ENCODE measurements at places on chromosomes 6 and 20.

GRCh38 chr6:96837081-96837971 lies at the start of gene GPR63:
TSS of gene GPR63 (minus strand) at chr6:96837477. CDS start at chr6:96799731, 37,746 bp downstream.
- peak; percentile 73 for DNase-seq

DNA sequence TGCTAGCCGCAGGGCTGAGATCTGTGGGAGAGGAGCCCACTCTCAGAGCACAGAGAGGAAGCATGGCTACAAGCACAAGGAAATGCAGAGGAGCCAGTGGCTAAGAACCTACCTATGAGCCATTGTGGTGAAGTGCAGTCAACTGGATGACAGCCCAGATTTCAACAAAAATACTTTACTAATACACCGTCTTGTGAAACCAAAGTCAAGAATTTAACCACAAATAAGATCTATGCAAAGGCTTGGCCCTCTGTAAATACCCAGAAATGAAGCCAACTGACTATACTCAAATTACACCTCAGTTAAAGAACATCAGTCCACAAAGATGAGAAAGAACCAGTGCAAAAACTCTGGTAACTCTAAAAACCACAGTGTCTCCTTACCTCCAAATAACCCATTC lies 40.1 kb upstream of the PTCHD4 start:
- DNase-seq: peak; percentile 51

DNA sequence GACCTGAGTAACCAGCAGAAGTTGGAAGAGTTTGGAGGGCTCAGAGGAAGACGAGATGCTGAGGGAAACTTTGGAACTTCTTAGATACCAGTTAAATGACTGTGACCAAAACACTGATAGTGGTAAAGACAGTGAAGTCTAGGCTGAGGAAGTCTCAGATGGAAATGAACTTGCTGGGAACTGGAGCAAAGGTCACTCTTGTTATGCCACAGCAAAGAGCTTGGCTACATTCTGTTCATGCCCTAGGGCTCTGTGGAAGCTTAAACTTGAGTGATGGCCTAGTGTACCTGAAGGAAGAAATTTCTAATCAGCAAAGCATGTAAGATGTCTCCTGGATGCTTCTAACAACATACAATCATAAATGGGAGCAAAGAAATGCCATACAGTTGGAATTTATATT lies 24.7 kb downstream of the WDR27 start:
- DNase-seq: no peak

- peak; percentile 20 for DNase-seq
Measured at GRCh38 chr6:167678102-167679101, 148.3 kb upstream of the AFDN start.

- DNase-seq: peak; percentile 67
Measured at GRCh38 chr6:75489025-75489424, 4.6 kb downstream of the FILIP1 start.

DNA sequence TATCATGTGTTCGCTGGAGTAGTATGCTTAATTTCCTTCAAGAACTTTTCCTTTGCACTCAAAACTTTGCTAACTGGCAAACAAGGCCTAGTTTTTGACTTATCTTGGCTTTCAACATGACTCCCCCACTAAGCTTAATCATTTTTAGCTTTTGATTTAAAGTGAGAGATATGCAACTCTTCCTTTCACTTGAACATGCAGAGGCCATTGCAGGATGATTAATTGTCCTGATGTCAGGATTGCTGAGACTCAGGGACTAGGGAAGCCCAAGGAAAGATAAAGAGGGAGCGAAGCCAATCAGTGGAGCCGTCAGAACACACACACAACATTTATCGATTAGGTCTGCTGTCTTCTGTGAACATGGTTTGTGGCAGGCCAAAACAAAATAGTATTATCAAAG lies 491.4 kb downstream of the CBLN4 start:
- DNase-seq: no peak

GRCh38 chr6:3138341-3138740 lies 19.0 kb downstream of the TUBB2A start:
- DNase-seq: peak; percentile 76

DNA sequence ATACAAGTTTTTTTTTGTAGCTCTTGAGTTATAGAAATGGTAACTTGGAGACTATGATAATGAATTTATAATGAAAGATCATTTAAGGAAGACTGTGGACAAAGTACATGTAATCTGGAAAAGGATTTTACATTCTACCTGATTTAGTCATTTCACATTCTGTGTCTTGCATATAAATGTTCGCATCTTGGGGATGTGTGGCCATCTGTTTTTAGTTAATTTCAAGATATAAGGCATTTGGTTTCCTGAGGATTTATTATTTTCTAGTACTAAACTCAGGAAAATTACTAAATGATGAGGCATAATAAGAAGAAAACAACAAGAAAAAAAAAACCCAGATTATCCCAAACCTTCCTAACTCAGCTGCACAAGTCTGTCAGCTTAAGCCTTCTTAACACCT lies 112.7 kb upstream of the PRL start:
- no peak for DNase-seq

GRCh38 chr6:158785036-158785435 lies 34.1 kb downstream of the EZR start:
- no peak for DNase-seq

DNA sequence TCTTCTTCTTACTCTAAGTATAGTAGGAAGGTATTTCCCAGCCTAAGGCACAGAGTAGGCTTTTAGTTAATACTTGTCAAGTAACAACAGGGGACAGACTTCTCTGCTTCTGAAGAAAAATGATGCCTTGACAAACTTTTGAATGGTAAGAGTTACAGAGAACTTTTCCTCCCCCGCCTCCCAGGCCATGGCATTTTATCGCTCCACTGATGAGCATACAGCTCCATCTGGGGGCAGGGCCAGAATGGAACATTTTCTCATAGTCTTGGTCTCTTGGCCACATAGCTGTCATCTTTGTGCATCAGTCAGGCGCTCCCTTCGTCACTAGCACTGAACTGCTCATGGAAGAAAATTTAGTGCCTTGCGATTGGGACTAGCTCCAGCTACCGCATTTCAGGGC lies 1066.8 kb upstream of the CITED2 start:
- DNase-seq: peak; percentile 70

- no peak for DNase-seq
Measured at GRCh38 chr6:158780246-158780884, 38.8 kb downstream of the EZR start.

DNA sequence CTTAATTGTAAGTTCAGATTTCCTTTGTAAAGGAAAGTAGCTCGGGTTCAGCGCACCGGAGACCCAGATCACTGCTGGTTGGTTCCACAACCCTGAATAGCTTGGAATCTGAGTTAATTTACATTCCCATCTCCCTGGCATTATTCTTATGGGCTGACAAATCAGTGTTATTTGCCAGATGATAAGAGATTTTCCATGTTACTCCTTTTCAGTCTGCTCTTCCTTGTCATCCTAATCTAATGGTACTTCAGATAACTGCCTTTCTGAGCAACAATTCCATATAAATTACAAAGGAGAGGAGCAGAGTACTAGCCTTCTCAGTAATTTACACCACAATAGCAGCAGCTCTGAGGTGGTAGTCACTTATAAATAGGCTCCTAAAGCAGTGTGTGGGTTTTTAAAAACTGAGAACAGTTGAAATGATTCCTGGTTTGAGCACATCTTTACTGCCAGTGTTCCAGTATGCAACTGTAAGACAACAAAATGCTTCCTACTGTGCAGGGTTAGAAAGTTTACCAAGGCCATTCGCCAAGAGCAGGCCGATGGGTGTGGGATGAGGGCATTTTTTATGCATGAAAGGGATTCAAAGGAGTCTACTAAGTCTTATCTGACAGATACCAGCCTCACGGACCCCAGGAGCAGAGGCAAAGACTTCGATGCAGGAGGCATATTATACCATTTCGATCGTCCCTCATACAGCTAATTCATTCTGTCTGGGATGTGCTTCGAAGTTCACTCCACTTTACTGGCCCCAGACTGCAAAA lies 89.7 kb downstream of the NDUFAF5 start:
- no peak for DNase-seq

DNA sequence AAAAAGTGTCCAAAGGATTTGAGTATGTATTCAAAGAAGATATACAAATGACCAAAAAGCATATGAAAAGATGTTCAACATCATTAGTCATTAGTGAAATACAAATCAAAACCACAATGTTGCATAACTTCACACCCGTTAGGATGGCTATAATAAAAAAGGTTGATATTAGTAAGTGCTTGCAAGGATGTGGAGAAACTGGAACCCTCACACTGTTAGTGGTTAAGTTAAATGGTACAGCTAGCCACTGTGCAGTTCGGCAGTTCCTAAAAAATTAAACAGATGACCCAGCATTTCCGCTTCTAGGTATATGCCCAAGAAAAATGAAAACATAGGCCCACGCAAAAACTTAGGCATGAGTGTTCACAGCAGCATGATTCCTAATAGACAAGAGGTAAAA lies 38.6 kb downstream of the IBTK start:
- no peak for DNase-seq

DNA sequence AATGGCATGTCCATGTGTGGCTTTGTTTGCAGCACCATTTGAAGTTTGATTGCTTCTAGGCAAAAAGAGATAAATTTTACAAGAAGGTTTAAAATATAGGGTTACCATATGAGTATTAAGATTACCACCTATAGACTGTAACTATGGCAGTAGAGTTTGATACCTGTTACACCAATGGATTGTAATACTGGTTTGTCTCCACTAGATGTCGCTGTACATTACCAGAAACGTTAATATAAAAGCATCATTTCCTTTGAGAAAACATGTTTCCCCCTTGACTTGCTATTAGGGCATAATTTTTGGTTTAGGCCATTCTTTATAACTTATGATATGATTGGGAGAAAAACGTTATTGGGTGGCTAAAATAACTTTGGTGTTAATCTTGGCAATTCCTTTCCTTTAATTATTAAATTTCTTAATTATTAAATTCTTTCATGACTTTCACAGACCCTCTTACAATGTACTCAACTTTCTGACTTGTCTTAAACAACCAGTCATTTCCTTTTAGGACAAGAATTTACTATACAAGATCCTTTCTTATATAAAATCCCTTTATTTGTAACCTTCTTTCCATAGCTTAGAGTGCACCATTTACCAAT lies 42.8 kb downstream of the HLA-DPB1 start:
- peak; percentile 73 for DNase-seq

DNA sequence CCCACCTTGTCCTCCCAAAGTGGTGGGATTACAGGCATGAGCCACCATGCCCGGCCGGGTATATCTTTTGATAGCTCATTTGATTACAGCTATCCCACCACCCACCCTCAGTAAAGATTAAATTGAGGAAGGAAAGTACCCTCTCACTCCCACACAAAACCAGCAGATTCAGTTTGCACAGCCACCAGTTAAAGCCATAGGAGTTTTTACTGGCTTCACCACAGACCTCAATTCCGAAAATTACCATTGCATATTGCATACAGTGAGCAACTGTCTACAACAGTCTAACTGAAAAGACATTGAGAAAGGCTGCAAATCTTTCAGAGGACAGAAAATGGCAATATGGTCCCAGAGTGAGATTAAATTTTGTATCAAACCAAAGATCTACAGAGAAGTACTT lies 34.9 kb downstream of the ESF1 start:
- DNase-seq: no peak

GRCh38 chr6:13586603-13587542 lies 12.5 kb downstream of the SIRT5 start:
- DNase-seq: no peak

DNA sequence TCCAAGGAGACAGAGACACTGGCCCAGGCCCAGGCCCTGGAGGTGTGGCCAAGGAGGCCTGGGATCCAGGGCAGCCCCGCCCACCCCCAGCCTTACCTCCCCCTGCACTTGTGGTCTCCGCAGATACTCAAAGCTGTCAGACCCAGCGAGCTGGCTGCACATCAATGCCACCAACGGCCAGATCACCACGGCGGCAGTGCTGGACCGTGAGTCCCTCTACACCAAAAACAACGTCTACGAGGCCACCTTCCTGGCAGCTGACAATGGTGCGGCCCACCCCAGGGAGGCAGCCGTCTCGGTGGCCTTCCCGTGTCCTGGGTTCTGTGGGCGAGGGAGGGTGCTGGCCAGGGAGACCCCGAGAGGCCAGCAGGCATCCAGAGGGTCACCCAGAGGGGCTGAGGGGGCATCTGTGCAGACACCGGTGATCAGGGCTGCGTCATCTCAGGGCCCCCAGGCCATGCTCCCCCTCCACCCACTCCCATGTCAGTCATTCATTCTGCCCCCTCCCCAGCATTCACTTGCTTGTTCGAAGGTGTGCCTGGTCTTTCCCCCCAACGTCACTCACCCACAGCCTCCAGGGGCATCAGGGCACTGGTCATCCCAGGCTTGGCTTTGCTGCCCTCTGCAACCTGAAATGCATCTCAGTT lies 141.3 kb downstream of the TAF4 start:
- DNase-seq: no peak

- DNase-seq: peak; percentile 82
Measured at GRCh38 chr6:52590152-52590891, 13.5 kb upstream of the TRAM2 start.

GRCh38 chr6:168404560-168404959 lies 36.4 kb upstream of the SMOC2 start:
- no peak for DNase-seq

DNA sequence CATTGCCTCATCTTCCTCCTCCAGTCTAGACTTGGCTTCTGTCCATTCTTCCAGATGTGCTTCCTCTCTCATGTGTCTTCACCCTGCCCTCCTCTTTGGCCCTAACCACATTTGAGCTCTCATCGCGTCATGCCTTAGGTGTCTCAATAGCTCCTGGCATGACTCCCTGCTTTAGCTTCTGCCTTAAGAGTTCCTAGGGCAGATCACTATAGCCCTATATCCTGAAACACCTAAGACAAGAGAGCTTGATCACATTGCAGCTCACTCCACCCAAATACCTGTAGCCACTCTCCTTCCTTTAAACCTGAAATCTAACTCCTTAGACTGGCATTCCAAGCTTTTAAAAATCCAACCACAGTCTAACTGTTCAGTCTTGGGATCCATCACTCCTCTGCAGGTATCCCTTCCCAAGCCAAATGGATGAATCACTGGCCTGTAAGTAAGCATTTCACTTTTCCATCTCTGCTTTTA lies 69.0 kb upstream of the STXBP5 start:
- DNase-seq: peak; percentile 99

DNA sequence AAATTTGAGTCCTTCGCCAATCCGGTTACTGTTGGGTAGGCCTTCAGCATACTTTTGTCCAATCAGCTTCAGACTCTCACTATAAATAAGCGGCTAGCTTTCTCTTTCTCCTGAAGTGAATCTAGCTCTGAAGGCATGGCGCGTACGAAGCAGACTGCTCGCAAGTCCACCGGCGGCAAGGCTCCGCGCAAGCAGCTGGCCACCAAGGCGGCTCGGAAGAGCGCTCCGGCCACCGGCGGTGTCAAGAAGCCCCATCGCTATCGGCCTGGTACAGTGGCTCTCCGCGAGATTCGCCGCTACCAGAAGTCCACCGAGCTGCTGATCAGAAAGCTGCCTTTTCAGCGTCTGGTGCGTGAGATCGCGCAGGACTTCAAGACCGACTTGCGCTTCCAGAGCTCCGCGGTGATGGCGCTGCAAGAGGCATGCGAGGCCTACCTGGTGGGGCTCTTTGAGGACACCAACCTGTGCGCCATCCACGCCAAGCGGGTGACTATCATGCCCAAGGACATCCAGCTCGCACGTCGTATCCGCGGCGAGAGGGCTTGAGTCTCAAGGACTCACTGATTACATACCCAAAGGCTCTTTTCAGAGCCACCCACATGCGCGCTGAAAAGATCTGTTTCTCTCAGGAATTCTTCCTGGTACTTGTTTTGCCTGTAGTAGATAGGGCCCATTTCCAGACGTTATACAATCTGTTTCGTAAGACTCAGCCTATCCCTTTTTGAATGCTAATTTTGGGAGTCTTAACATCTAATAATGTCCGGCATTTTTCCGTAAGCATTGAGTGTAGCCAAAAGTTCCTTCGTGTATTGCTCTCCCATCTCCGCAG lies 102.0 kb downstream of the OR2B2 start:
- peak; percentile 99 for DNase-seq

Data from fibroblast of pulmonary artery (primary cell).